ENCODE measurements at places on chromosomes 1 and 21.

- peak; percentile 94 for ATAC-seq
These were observed 16.8 kb downstream of the TNFSF4 start for GRCh38 chr1:173190101-173190936.

DNA sequence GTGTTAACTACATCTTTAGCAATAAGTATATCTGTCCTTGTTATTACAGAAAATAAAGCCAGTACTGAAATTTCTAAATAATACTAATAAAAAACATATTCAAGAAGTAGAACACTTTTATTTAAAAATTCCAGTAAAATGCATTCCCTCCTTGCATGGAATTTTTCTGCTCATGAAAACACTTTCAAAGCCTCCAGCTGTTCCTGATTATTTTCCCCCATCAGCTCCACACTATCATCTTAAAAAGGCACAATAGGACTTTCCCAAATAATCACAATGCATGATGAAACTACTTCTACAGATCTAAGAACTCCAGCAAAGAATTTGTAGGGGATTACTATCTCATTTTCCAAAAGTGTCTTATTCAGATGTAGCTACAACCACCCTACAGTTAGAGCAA lies 162.6 kb upstream of the USP25 start:
- no peak for ATAC-seq

GRCh38 chr1:94160811-94161210 lies 39.9 kb upstream of the ABCA4 start:
- no peak for ATAC-seq

- ATAC-seq, result peak; percentile 40
These were observed 92.1 kb downstream of the SPSB1 start for GRCh38 chr1:9384751-9385245.

DNA sequence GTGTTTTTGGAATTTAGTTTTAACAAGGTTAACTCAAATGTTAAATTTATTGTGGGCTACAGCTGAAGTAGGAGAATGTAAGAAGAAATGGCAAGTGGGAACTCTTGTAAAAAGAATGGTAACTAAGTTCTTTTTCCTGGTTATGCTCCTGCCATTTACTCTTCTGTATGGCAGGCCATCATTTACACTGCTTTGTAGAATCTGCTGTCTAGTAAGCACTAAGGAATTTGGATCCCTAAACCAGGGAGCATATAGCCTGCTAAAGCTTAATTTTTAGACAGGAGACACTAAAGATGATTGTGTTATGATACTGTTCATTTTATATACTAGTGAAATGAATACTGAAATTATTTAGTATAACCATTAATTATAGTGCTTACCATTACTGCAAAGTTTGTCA lies 85.3 kb downstream of the CAMTA1 start:
- no peak for ATAC-seq

DNA sequence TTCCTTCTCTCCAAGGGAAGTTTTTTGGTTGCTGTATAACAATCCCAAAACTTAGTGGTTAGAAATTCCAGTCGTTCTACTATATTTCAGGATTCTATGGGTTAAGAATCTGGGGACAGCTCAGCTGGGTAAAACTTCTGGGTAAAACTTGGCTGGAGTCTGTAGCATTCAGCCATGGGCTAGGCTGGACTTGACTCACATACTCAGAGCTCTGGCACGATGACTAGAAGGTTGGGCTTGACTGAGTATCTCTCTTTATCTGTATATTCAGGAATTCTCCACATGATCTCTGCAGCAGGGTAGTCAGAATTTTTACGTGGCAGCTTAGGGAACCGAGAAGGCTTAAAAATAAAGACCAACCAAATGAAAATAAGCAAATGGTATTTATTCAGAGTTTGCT lies 28.2 kb upstream of the HRNR start:
- peak; percentile 90 for ATAC-seq

DNA sequence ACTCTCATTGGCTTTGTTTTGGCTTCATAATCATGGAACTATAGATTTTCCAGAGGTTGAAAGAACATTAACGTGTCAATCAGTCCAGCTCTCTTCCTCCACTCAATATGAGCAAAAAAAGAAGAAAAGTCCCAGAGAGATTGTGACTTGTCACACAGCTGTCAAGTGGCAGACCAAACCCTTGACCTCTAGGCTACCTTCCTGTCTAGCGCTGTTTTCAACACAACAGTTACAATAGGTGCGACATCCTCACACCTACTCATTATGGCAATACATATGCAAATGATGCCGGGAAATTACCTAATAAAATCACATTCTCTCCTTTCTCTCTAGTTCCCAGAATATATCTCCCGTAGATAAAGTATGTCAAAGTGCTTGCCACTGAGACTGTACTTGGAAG lies 1.1 kb downstream of the WARS2 start:
- ATAC-seq, result no peak

DNA sequence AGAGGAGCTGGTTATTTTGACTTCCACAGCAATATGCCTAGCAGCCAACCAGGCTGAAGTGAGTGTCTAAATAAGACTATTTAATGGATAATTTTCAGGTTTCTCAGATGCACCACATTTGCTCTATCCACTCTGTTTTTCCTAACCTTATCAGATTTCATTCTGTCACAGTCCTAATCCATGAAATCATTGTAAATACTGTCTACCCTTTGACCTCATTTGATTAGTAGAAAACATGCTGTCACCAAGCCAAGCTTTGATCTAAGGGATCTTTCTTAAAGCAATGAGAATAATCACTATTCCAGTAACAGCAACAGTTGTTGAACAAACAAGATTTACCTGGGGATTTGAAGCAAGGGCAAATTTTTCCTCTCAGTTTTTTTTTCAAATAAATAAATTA lies 595.6 kb downstream of the LTN1 start:
- ATAC-seq, result no peak

DNA sequence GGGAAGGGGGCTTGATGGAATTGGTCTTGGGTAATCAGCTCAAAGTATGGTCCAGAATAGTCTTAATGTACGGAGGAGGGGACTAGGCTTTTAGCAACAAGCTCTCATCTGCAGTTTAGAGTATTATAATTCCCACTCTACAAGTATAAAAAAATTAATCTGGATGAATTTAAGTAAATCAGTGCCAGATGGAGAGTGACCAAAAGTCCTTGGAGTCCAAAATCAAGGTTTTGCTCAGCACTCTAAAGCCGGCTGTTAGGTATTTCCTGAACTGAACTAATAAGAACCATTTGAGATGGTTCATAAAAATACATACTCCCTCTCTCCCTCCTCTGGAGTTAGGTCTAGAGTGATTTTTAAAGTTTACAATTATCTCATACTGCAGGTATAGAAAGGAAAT lies 23.7 kb downstream of the GLUL start:
- no peak for ATAC-seq

DNA sequence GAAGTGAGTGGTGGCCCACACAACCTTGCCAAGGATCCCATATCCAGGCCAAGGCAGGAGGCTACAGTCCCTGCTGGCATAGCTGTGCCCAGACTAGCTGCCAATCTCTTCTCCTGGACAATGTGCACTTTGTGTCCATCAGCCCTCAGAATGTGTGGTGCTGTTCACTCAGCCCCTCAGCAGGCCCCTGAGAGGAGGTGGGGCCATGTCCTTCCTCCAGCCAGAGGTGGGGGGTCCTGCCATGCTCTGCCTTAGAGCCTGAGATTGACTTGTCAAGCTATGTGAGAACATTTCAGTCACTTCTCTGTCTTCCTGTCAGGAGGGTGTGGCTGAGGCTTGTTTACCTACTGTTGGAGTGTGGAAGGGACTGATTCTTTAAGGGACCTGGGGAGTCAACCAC lies 1.4 kb downstream of the NCF2 start:
- ATAC-seq, result peak; percentile 44

GRCh38 chr1:103084181-103084580 lies 24.1 kb downstream of the COL11A1 start:
- ATAC-seq, result no peak

GRCh38 chr1:93595743-93596142 lies 85.9 kb downstream of the BCAR3 start:
- no peak for ATAC-seq

Data from esophagus mucosa (tissue), 1 donor.